Glutamatergic neuron (in vitro differentiated cells): ENCODE measurements at places on chromosomes 2 and 18.

GRCh38 chr2:86512034-86512433, 51.2 kb downstream of the CHMP3 start:
- H3K36me3 ChIP-seq = peaks cover 12% of the 10 kb centered on the region
- no peaks in the 10 kb centered on the region for H3K4me1 ChIP-seq
- H3K27me3 ChIP-seq = no peaks in the 10 kb centered on the region
- DNase-seq = no peak

- H3K27ac ChIP-seq = no peak overlapping the region
- no peaks in the 10 kb centered on the region for H3K36me3 ChIP-seq
- no peaks in the 10 kb centered on the region for H3K27me3 ChIP-seq
- H3K4me3 ChIP-seq = no peak overlapping the region
- H3K4me1 ChIP-seq = peaks cover 5% of the 10 kb centered on the region
Measured at GRCh38 chr2:50808694-50809093, 223.2 kb downstream of the NRXN1 start.

GRCh38 chr18:59266886-59267502, 6.3 kb downstream of the RAX start:
- H3K27me3 ChIP-seq = peaks cover 49% of the 10 kb centered on the region
- H3K27ac ChIP-seq = no peak overlapping the region
- peaks cover 9% of the 10 kb centered on the region for H3K4me1 ChIP-seq
- H3K4me3 ChIP-seq = peak overlapping the region; percentile 15
- H3K36me3 ChIP-seq = no peaks in the 10 kb centered on the region
- DNase-seq = no peak

DNA sequence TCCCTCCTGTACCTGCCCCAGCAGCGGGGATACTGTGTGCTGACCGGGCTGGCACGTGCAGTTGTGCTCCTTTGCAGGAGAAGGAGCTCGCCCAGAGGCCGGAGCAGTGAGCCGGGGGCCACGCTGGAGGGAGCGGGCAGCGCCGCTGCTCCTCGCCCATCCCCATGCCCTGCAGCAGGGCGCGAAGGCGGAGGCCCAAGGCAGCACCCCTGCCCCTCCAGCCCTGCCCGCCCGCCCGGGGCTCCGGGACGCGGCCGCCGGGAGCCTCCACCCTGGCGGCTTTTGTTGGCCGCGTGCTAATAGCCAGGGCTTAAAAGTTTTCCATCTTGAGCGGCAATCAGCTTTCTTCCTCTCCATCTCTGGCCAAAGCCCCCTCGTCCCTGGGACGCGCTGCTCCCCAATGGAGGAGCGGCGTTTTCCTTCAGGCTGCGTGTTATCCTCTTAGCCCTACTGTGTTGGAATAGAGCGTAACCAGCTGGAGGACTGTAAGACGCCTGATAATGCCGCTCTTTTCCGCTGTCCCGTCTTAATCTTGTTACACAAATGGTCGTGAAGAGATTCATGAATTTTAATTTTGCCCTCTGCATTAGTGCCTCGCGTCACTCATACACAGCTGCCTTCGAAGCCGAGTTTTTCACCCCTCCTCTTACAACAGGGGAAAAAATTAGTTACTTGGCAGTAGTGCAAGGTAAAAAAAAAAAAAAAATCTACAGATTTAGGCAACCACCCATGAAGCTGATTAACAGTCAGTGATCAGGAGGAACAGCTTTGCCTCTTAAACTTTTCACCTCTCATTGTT, 172.9 kb upstream of the SIX3 start:
- peaks cover 2% of the 10 kb centered on the region for H3K27me3 ChIP-seq
- H3K27ac ChIP-seq = peak overlapping the region; percentile 74
- DNase-seq = peak; percentile 36
- peak overlapping the region; percentile 92 for H3K4me3 ChIP-seq

GRCh38 chr2:10431797-10432196, 16.3 kb downstream of the ODC1 start:
- no peak overlapping the region for H3K27ac ChIP-seq
- H3K4me3 ChIP-seq = no peak overlapping the region
- peaks cover 3% of the 10 kb centered on the region for H3K27me3 ChIP-seq
- H3K36me3 ChIP-seq = no peaks in the 10 kb centered on the region
- no peak for DNase-seq
- H3K4me1 ChIP-seq = peaks cover 7% of the 10 kb centered on the region

DNA sequence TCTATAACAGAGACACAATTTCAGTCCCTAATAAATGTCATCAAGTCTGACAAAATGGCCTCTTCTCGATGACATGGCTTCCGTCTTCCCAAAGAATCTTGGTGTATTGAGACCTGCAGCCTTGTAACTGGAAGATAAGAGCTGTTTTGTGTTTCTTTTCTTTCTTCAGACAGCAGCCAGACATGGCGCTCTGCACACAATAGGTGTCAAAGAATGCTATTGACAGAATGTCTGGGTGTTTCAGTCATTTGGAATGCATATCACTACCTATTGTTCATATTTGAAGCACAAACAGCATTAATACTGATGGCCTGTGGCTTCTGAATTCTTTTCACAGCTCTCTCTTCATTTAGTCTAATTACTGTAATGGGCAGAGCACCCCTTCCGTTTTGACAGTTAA, 344.8 kb downstream of the RPRM start:
- no peak overlapping the region for H3K27ac ChIP-seq
- peaks cover 4% of the 10 kb centered on the region for H3K4me1 ChIP-seq
- peaks cover 2% of the 10 kb centered on the region for H3K27me3 ChIP-seq
- no peak for DNase-seq
- no peaks in the 10 kb centered on the region for H3K36me3 ChIP-seq

DNA sequence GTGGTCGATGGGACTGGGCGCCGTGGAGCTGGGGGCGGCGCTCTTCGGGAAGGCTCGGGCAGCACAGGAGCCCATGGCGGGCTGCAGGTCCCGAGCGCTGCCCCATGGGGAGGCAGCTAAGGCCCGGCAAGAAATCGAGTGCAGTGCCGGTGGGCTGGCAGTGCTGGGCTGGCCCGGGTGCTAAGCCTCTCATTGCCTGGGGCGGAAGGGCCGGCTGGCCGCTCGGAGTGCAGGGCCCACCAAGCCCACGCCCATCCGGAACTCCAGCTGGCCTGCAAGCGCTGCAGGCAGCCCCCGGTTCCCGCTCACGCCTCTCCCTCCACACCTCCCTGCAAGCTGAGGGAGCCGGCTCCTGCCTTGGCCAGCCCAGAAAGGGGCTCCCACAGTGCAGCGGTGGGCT, 748.4 kb upstream of the NRXN1 start:
- no peaks in the 10 kb centered on the region for H3K27me3 ChIP-seq
- no peak for DNase-seq
- no peak overlapping the region for H3K27ac ChIP-seq
- no peak overlapping the region for H3K4me3 ChIP-seq
- H3K36me3 ChIP-seq = no peaks in the 10 kb centered on the region
